ENCODE measurements at places on chromosomes 4 and X. TPM values are rescaled to one million over a fixed set of nuclear protein-coding genes. Genes with fewer than 3 reads are reported as not detected.
A peak's percentile ranks its signal among the peaks of the same experiment; 100 is the strongest.

Gene ASB12
- total RNA-seq: 0.48 TPM

Gene DACH2
- total RNA-seq: 1.4 TPM

Gene TMEM31
- total RNA-seq: 0.68 TPM

Gene MAGEE2
- not detected for total RNA-seq

Gene RAB39B
- total RNA-seq: 4.8 TPM

Gene FAM9B
- total RNA-seq: not detected

Gene IL2
- not detected for total RNA-seq

Gene MSANTD1
- total RNA-seq: 1.2 TPM

DNA sequence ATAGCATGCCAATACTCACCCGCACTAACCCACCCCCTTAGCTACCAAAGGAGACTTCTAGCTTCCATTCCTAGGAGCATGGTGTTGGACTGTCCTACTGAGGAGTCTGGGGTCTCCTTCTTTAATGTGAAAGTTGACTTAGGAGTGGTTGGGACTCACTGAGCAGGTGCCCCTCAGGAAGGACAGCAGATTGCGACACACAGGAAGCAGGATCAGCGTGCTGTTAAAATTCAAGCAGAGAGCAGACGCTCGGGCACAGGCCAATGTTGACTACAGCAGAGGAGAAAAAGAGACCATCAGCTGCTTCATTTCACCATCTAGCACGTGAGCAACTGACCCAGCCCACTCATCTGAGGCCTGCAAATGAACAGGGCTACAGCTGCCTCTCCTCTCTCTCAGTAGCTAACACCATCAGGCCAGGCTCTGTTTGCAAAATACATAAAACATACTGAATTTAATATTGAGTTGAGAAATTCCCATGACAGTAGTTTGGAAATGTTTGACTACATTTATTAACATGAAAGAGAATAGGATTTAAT is 10.8 kb downstream of the NOX1 start:
- H3K27me3 ChIP-seq: no peaks in the 10 kb centered on the region
- DNase-seq: no peak
- H3K4me1 ChIP-seq: no peaks in the 10 kb centered on the region
- H3K36me3 ChIP-seq: no peaks in the 10 kb centered on the region
- no peak overlapping the region for H3K4me3 ChIP-seq

DNA sequence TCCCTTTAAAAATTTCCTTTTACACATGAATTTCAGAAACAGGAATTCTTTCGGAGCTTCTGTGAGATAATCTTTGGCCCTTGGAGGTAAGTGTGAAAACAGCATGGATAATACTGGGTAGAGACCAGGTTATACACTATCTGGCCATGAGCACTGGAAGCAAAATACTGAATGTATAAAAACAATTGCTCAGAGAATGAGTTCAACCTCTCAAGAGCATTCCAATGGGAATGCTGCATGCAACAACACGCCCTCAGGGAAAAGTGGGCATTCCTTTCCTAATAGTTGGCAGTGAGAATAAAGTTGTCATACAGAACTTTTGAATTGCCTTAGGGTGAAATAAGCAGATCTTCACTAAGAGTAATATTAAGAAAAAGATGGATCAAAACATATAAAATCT is 574.8 kb upstream of the DIPK2B start:
- no peaks in the 10 kb centered on the region for H3K4me1 ChIP-seq
- no peaks in the 10 kb centered on the region for H3K36me3 ChIP-seq
- H3K27ac ChIP-seq: no peak overlapping the region
- no peaks in the 10 kb centered on the region for H3K27me3 ChIP-seq

GRCh38 chr4:186628058-186628711 is 72.8 kb upstream of the MTNR1A start:
- H3K36me3 ChIP-seq: peaks cover 24% of the 10 kb centered on the region
- H3K4me3 ChIP-seq: no peak overlapping the region
- peaks cover 8% of the 10 kb centered on the region for H3K4me1 ChIP-seq

DNA sequence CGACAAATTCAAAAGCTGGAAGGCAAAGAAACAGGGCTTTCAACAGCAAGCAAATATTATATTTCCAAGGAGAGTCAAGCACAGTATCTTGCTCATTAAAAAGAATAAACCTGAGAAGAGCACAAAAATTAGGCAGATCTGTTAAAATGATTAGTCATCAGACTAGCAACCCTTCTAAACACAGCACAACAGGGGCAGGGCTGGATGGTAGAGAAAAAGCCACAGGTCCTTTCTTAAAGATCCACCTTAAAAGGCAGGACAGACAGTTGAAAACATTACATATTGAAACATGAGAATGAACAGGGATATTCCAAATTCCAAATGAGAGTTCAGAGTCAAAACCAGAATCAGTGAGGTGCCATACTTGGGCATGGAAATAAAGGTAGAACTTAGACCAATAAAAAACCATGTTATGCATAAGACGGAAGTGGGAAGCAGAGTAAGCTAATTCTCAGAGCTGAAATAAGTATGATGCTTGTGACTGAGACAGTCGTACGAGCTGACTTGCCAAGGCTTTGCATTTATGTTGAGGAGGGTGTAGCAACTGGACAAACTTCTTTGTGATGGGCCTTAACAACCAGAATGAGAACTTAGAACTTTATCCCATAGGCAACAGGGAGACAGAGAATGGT is 126.9 kb upstream of the FAM9B start:
- no peak overlapping the region for H3K27ac ChIP-seq
- H3K27me3 ChIP-seq: no peaks in the 10 kb centered on the region
- no peaks in the 10 kb centered on the region for H3K4me1 ChIP-seq
- no peak overlapping the region for H3K4me3 ChIP-seq

GRCh38 chr4:85909851-85910250 is 434.9 kb downstream of the ARHGAP24 start:
- DNase-seq: no peak
- H3K36me3 ChIP-seq: no peaks in the 10 kb centered on the region
- no peaks in the 10 kb centered on the region for H3K27me3 ChIP-seq
- H3K4me3 ChIP-seq: no peak overlapping the region
- H3K27ac ChIP-seq: no peak overlapping the region

- no peak for DNase-seq
- peaks cover 43% of the 10 kb centered on the region for H3K27me3 ChIP-seq
- no peaks in the 10 kb centered on the region for H3K36me3 ChIP-seq
- no peaks in the 10 kb centered on the region for H3K4me1 ChIP-seq
- no peak overlapping the region for H3K4me3 ChIP-seq
- no peak overlapping the region for H3K27ac ChIP-seq
These were observed 7.0 kb upstream of the AMTN start for GRCh38 chr4:70511365-70511764.

DNA sequence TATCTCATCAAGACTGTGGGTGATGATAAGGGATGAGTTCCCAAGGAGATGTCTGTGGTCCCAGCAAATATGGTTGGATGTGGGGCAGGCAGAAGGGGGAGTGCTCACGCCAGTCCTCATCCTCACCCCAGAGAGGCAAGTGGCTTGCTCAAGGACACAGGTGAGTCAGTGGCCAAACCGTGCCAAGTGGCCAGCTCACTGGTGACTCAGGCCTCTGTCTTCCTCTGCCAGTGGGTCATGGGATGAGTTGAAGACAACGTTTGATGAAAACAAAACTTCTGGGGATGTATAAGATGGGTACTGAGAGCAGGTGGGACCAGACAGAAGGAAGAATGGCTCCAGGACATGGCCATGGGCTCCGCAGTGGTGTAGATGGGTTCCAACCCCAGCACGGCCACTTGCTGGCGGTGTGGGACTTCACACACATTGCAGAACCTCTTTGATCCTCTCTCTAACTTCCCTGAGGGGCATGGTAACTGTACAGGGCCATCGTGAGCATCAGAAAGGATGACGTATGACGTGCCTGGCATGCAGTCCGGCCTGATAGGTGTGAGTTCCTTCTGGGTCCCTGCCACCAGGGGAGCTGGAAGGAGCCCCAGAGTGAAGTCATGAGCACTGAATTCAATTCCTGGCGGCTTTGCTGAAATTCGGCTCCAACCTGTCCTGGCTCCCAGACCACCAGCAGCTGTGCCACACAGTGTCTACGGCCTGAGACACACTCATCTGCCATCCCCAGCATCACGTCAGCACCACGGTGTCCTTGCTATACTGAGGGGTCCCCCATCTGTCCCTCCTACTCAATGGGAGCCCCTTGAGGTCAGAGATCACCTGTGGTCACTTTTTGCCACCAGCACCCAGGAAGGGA is 41.3 kb upstream of the GPR78 start:
- H3K27me3 ChIP-seq: no peaks in the 10 kb centered on the region
- H3K4me1 ChIP-seq: no peaks in the 10 kb centered on the region
- no peak for DNase-seq
- H3K4me3 ChIP-seq: no peak overlapping the region
- H3K36me3 ChIP-seq: no peaks in the 10 kb centered on the region

DNA sequence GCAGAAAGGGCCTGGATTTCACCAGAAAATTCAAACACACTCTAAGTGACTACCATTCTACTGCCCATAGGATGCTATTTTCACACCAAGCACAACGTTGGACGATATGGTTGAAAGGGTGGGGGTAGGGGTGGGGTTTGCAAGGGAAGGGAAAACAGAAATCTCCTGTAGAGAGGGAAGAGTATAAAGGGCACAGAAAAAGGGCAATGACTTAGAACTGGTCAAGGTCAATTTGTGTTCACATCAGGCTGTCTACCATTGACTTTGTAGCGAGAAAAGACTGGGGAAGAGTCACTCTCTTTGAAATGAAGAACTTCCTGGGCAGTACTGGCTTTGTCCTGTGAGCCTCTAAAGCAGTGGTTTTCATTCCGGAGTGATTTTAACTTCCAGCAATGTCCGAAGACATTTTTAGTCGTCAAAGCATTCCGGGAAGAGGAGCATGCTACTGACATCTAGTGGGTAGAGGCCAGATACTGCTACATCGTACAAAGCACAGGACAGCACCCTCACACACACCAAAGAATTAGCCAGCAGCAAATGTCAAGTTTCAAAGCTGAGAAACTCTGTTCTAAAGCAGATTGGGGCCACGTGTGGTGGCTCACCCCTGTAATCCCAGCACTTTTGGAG is 48.4 kb upstream of the SLC7A3 start:
- H3K4me3 ChIP-seq: no peak overlapping the region
- H3K27me3 ChIP-seq: no peaks in the 10 kb centered on the region
- no peaks in the 10 kb centered on the region for H3K4me1 ChIP-seq
- H3K27ac ChIP-seq: no peak overlapping the region
- no peaks in the 10 kb centered on the region for H3K36me3 ChIP-seq

GRCh38 chr4:77342170-77342810 is 185.3 kb downstream of the CCNG2 start:
- no peaks in the 10 kb centered on the region for H3K27me3 ChIP-seq
- H3K4me3 ChIP-seq: no peak overlapping the region
- H3K27ac ChIP-seq: no peak overlapping the region
- no peaks in the 10 kb centered on the region for H3K4me1 ChIP-seq

- H3K36me3 ChIP-seq: no peaks in the 10 kb centered on the region
- H3K27ac ChIP-seq: no peak overlapping the region
- no peaks in the 10 kb centered on the region for H3K27me3 ChIP-seq
- no peak for DNase-seq
- no peak overlapping the region for H3K4me3 ChIP-seq
These were observed 38.2 kb downstream of the PPP1R2C start for GRCh38 chrX:42739741-42740140.

GRCh38 chrX:23656091-23656490 is 11.2 kb upstream of the PRDX4 start:
- no peak for DNase-seq
- peaks cover 4% of the 10 kb centered on the region for H3K4me1 ChIP-seq
- H3K27ac ChIP-seq: no peak overlapping the region
- H3K4me3 ChIP-seq: no peak overlapping the region
- no peaks in the 10 kb centered on the region for H3K27me3 ChIP-seq

GRCh38 chrX:153643431-153644351 is 3.3 kb upstream of the DUSP9 start:
- no peaks in the 10 kb centered on the region for H3K36me3 ChIP-seq
- DNase-seq: peak; percentile 56
- H3K27ac ChIP-seq: no peak overlapping the region
- peaks cover 75% of the 10 kb centered on the region for H3K27me3 ChIP-seq
- no peaks in the 10 kb centered on the region for H3K4me1 ChIP-seq
- no peak overlapping the region for H3K4me3 ChIP-seq

GRCh38 chr4:148097801-148098200 is 344.4 kb downstream of the NR3C2 start:
- H3K36me3 ChIP-seq: no peaks in the 10 kb centered on the region
- H3K27ac ChIP-seq: no peak overlapping the region

DNA sequence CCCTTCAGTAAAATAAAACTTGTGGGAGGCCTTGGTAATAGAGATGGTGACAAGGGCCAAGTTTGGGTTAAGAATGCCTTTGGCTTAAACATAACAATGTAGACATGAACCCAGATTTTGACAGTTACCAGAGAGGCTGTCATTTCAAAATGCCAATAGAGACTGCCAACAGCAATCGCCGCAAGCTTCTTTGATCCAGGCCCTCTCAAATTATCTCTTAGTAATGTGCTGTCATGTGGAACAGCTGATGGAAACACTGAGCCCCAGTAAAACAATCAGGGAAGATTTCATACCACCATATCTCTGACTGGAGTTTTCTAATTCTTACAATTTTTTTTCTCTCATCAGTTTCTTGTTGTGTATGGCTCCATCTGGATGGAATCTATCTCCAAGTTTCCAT is 80.5 kb downstream of the ZNF330 start:
- DNase-seq: no peak
- no peaks in the 10 kb centered on the region for H3K27me3 ChIP-seq
- H3K36me3 ChIP-seq: no peaks in the 10 kb centered on the region
- H3K27ac ChIP-seq: no peak overlapping the region
- H3K4me1 ChIP-seq: no peaks in the 10 kb centered on the region
- no peak overlapping the region for H3K4me3 ChIP-seq

GRCh38 chr4:37884855-37885487 is 5.9 kb upstream of the TBC1D1 start:
- no peak overlapping the region for H3K4me3 ChIP-seq
- H3K4me1 ChIP-seq: no peaks in the 10 kb centered on the region
- DNase-seq: no peak
- H3K36me3 ChIP-seq: no peaks in the 10 kb centered on the region

GRCh38 chr4:90130076-90130475 is 2.9 kb downstream of the CCSER1 start:
- H3K4me3 ChIP-seq: no peak overlapping the region
- no peak for DNase-seq

DNA sequence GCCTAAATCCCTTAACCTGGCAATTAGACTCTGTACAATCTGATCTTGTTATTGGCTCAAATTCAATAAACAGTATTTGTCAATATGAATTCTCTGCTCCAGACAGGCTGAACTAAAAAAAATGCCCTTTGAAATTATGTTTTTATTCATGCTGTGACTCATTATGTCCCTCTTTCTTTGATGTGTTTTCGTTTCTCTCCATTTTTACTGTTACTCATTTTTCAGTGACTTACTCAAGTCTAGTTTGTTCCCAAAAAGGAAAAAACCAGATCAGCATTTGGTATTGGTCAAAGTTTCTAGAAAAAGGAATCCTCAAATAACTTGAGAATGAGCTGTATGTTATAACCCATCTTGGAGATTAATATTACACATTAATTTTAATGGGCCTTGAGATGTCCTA is 40.4 kb downstream of the UNC5C start:
- no peaks in the 10 kb centered on the region for H3K27me3 ChIP-seq
- no peak overlapping the region for H3K27ac ChIP-seq
- H3K4me1 ChIP-seq: peaks cover 3% of the 10 kb centered on the region
- no peak for DNase-seq
- H3K36me3 ChIP-seq: no peaks in the 10 kb centered on the region

- DNase-seq: no peak
- no peak overlapping the region for H3K4me3 ChIP-seq
- no peaks in the 10 kb centered on the region for H3K27me3 ChIP-seq
- H3K36me3 ChIP-seq: no peaks in the 10 kb centered on the region
These were observed 51.4 kb downstream of the ATOH1 start for GRCh38 chr4:93879919-93880318.
